ENCODE measurements at places on chromosomes 11 and 22.

GRCh38 chr11:86722748-86723147 lies 50.3 kb upstream of the ME3 start:
- no peak for DNase-seq

GRCh38 chr11:965206-965775 lies 39.6 kb downstream of the AP2A2 start:
- no peak for DNase-seq

DNA sequence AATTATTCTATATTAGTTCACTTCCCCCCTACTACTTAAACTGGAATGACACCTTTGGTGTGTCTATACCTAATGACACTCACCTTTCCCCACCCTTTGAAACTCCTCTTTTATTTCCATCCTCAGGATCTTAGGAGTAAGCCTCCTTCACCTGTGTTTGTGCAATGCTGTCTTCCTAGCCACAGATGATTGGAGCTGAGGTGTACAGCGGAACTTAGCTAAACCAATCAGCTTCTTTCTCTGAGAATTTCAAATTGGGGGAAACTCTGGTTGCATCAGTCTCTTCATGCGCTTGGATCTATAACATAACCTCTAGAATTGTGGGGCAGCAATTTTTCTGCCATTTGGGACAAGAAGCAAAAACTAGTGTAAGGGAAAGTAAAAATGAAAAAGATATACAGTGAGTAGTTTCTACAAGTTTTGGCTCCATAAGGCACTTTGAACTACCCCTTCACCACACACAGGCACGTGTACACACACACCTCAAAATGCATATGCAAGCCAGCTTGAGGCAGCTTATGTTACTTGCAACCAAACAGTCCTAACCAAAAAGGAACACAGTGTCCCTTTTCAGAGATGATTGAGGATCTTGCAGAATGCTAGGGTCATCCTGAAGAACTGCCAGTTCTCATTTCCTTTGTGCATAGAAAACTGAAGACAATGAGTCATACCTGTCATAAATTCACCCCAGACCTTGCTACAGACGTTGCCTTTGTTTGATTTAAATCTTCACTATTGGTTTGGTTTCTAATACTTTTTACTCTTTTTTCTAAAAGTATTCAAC lies 36.0 kb upstream of the LDLRAD3 start:
- no peak for DNase-seq

GRCh38 chr11:13487661-13488030 lies 8.2 kb downstream of the PTH start:
- peak; percentile 64 for DNase-seq

Measured in activated effector memory CD4-positive, alpha-beta T cell treated with anti-CD3 and anti-CD28 coated beads, Interleukin-2, amount 50 U/mL, for 16 hours (primary cell).